ENCODE measurements at places on chromosomes 5 and 9.

- no peak for DNase-seq
These were observed 117.5 kb upstream of the ZNF462 start for GRCh38 chr9:106745457-106745856.

DNA sequence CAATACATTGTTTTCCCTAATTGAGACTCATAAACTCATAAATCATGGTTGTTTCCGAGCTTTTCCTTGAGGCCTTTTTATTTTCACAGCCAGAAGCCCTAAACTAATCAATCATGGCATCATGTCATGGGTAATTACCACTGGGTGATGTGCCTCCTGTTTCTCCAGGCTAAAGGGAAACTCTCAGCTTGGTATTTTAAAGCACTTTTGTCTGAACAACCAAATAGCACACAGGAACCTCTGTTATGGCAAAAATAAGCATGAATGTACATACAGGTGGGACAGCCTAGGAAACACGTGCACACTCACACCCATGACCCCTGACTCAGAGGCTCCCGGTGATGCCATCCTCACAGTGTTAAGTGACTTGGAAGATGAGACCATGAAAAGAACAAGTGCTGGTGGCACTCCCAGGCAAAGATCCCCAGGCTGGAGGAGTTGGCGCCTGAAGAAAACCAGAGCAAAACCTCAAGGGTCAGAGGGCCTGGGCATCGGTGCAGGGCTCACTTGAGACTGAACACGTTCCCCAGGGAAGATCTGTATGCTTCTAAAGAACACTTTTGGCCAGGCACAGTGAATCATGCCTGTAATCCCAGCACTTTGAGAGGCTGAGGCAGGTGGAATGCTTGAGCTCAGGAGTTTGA lies 154.3 kb downstream of the ROR2 start:
- DNase-seq = peak; percentile 44

GRCh38 chr9:6907772-6908381 lies 150.1 kb downstream of the KDM4C start:
- DNase-seq = no peak

DNA sequence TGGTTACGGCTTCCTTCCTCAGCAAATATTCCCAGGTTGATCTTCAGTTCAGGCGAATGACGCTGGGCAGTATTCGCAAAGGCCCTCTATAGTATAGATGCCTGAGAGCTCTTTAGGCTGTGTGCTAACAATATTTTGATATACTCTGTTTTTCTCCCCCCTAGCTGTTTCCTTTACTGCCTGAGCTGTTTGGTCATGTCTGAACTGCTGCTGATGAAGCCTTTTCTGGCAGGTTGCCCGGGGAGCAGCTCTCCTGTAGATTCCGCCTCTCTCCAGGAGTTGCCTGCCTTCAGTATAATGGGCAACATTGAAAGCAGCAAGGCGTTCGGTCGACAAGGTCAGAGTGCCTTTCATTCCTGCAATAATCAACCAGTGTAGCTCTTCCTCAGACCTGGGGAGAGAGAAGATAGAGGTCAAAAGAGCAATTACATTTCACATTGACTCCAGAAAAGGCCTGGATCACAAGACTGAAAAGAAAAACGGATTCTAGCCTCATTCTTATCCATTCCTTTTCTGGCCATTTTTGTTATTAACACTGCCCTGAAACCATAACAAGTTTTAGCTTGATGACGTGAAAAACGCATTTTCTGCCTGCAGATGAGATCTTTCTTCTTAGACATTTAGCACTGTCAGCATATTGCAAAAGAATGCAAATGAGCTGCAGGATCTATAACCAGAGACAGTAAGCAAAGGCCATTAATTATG lies 60.1 kb upstream of the ZNF608 start:
- DNase-seq = peak; percentile 82

- DNase-seq = no peak
These were observed 114.1 kb upstream of the DAPK1 start for GRCh38 chr9:87383344-87384150.

DNA sequence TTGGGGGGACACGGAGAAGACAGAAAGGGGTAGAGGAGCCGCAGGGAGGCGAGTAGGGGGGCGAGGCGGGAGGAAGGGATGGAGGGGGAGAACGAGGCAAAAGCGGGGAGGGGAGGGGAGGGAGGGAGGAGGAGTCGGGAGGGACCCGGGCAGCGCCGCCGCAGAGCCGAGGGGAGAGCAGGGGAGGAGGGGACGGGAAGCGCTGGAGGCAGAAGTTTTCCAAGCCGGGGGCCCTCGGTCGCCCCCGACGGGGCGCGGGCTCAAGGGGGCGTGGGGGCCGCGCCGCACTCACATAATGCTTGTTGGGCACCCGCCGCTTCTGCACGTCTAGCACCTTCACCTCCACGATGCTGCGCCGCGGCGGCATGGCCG lies 353 bp downstream of the SH3PXD2B start:
- no peak for DNase-seq

DNA sequence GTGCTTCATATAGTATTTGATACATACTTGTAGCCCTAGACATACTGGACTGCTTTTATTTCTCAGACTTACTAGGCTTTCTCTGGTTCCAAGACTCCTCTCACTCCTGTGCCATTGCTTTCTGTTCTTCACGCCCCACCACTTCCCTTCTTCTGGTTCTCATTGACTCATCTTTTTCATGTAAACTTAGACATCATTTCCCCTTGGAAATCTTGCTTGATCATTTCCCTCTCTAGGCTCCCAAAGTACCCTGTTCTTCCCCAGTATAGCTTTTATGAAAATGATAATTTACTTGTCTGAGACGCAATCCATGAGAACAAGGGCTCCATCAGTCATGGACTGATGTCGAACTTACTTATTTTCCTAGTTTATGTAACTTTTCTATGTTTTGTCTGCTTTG lies 83.5 kb downstream of the TLR4 start:
- no peak for DNase-seq

All from NCI-H187 (cell line).